ENCODE measurements at places on chromosomes 3 and 15.

GRCh38 chr3:155428563-155428962 is 135.1 kb upstream of the STRIT1 start:
- ATAC-seq: no peak

DNA sequence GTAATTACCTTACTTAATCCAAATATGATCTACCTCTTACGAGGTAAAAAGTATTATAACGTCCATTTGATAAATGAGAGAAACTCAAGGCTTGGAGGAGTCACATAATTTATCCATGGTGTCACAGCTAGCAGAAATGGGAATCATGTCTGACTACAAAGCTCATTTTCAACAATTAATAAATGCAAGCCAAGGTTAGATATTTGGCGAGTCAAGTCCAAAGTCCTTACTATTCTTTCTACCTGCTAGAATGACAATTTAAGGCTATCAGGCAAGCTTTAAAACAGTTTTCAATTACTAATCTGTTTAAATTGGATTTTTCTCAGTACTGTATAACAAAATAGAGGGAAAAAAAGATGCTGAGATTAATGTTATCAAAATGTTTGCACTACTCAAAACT is 68.6 kb downstream of the DLG1 start:
- no peak for ATAC-seq

DNA sequence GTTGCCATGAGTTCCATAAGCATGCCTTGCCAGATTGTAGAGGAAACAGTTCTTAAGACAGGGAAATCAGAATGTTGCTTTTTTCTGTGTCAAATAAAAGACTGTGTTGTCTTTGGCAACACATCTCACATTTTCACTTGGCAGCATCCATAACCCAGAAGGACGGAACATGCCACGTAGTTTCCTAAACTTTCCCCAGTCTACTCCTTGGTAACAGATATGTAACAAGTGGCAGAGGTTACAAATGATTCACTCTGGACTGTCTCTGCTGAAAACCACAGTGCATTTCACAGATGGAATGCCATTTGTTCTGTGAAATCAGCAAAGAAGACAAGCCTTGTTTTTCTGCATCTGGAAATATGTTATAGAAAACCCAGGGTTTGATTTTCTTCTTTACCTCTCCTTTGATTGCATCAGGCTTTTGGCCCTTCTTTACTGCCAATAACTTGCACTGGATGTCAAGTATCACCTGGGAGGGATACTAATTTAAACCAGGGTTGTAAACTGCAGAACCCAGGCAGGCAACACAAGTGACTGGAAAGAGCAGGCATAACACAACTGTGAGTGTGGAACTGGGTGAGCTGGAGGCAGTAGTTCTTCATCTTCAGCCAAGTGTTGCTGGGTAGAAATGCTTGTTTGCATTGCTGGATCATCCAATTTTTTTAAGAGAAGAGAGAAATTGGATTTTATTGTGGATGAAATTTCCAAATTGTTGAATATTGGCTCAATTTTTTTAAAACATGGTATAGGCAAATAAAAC is 124.4 kb upstream of the FOXB1 start:
- ATAC-seq: no peak

- ATAC-seq: no peak
Measured at GRCh38 chr3:143343031-143343430, 223.5 kb downstream of the CHST2 start.

All from activated CD4-positive, CD25-positive, alpha-beta regulatory T cell treated with anti-CD3 and anti-CD28 coated beads, Interleukin-2, amount 50 U/mL, for 24 hours (primary cell).